Femur (tissue), 1 donor: ENCODE measurements at places on chromosomes 2 and 18.

DNA sequence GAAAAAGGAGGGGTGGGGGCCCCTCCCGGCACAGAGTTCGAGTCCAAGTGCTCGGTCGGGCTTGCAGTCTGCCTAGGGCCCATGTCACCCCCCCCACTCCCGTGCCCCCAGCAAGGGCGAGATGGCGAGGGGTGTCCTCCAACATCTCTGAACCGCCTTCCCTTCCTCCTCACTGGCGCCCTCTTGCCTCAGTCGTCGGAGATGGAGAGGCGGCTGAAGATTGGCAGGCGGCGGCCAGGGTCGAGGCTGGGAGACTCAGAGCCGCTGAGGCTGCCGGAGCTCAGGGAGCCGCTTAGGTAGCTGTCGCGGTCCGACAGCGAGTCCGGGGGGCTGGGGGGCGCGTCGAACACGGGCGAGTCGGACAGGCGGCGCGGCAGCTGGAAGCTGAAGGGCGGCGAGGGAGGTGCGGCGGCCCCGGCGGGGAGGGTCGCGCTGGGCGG, 2.3 kb downstream of the ZFP36L2 start:
- DNase-seq: peak; percentile 84

GRCh38 chr2:100986157-100986556, 15.9 kb upstream of the RPL31 start:
- DNase-seq: no peak

DNA sequence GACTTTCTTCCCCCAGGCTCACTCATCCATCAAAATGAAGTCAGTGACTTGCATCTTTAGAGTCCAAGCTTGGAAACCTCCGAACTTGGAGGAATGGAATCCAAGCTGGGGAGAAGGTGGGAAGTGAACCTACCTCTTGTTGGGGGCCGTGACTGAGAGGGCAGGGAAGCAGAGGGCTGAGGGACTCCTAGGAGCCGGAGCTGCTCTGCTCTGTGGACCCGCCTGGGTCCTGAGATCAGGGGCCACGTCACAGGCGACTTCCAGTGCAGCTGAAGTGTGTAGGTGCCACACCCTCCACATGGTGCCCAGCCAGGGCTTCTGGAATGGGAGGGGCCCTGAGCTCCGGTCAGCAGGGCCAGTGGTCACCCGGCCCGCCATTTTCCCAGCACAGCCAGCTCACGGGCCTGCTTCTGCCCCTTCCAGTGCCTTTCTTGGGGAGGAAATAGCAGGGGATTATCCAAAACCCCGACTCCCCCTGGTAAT, 63.4 kb upstream of the OTOS start:
- no peak for DNase-seq

GRCh38 chr2:102236132-102236531, 49.3 kb downstream of the IL1RL2 start:
- no peak for DNase-seq

DNA sequence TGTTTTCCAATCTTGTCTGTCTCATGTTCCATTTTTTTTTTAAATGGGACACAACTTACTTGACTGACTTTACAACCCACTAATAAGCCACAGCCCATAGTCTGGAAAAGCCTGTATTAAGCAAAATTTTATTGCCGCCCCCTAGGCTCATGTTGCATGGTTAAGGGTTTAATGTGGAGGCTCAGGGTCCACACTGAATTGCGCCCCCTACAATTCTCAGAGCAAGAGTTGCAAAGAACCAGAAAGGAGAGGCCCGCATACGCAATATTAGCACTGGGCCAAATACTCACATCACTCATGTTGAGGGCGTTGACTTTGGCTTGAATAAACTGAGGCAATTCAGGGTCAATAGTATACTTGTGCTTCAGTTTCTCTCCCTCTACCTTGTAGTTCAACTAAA, 65.5 kb downstream of the NEB start:
- no peak for DNase-seq

DNA sequence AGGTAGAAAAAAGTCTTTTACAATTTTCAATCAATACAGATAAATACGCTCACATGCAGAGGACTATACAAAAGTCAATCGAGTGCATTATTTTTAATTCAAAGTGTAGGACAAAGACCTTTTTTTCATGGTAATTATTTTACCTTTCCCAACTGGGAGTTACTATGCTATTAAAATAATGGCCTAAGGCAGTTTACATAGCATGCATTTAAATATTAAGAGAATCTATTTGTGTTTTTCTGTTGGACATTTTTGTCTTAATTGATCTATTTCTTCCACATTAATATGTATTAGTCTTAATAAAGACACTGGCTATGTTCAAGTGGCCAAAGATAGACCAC, 130.2 kb upstream of the MAP3K20 start:
- no peak for DNase-seq

DNA sequence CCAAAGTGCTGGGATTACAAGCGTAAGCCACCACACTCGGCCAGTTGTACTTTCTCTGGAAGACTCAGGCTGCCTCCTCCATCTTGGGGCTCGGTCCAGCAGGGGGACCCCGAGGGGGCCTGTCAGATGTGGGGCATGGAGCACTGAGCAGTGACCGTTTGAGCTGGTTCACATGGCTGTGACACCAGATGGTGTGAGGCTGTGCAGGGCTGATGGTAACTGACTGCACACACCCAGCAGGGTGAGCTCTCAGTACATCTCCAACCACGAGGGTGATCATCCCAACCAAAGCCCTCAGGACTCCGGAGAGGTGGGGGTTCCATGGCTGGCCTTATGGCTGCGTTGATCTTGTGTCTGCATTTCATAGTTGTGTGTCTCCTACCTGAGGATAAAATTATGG, 63.4 kb downstream of the FAM168B start:
- DNase-seq: no peak

- no peak for DNase-seq
These were observed 76.7 kb downstream of the XDH start for GRCh38 chr2:31337860-31338259.

GRCh38 chr2:239330836-239331235, 70.0 kb downstream of the HDAC4 start:
- no peak for DNase-seq

GRCh38 chr2:9497017-9497416, 22.7 kb downstream of the IAH1 start:
- DNase-seq: no peak

DNA sequence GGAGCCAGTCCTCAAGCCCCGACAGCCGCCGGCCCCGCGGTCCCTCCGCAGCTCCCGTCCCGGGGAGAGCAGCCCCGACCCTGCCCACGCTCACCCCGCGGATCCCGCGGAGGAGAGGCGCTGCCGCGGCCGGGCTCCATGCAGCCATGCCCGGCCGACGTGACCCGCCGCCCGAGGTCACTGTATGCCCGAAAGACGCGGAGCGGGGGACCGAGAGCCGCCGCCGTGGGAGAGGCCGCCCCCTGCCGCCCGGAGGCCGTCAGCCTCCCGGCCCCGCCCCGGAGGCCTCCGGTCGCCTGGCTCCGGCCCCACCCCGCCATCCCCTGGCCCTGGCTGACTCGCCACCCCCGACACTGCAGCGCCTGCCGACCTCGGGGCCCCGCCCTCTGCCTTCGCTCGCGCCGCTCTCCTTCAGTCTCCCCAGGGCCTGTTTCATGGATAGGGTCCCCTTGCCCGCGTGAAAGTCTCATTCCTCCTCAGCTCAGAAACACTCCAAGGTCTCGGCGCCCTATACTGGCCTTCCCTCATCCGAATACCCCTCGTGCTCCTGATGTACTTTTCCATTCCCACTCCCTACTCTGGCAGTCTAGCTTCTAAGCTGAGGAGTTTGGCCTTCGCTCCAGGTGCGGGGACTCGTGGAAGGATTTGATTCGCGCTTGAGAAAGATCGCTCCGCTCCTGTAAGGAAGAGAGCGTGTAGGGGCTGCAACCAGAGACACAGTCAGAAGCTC, at the start of gene BOLA3:
Gene BOLA3, minus strand, starts transcription at position 186 of the 730 bp plus-strand sequence. Its CDS starts 38 bp downstream, at position 148.
- peak; percentile 90 for DNase-seq

GRCh38 chr18:33355263-33355662, 85.3 kb downstream of the CCDC178 start:
- no peak for DNase-seq

DNA sequence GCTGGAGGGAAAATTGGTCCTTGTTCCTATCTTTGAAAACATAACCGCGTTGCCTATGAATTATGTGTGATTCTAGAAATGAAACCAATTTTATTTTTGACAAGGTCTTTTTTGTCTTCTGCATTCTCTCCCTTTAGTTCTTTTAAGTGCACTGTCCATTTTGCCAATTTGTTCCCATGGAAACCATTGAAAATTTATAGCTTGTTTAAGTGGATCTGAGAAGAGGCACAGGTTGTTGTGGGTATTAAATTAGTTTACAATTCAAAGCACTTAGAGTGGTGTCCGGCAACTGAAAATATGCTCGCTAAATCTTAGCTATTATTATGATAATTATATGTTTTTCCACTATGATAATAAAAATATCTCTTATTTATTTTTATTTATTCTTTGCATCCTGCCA, 107.5 kb upstream of the FSHR start:
- no peak for DNase-seq

- no peak for DNase-seq
These were observed 1.1 kb downstream of the MREG start for GRCh38 chr2:216012133-216012829.

- no peak for DNase-seq
These were observed 93.4 kb upstream of the MSH2 start for GRCh38 chr2:47309472-47309951.

DNA sequence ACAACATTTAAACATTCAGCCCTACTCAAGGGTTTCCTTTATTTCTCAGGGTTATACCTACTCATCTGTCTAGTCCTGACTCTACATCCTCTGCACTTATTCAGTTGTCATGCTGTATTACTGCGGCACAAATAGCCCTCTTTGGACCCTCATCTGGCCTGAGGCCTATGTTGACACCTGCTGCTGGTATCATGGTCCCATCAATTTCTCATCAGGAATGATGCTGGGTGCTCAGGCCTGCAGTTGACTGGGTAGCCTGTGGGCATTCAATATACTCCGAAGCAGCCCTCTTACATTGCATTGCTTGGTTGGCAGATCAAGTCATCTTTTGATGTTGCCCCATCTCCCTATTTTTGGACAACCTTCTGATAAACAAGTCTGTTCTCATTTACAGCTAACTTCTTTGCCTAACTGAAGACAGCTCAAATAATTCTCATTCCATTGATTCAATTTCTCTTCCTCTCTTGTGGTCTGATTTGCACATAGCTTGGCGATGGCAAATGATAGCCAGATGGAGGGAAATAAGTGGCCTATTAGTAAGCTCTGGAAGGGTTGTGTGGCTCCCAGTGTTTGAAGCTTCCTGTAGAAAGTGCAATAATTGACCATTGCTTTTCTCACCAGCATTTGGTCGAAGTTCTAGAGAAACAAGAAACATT, 19.1 kb upstream of the MC4R start:
- no peak for DNase-seq

GRCh38 chr2:127517465-127517864, 8.8 kb downstream of the IWS1 start:
- no peak for DNase-seq

DNA sequence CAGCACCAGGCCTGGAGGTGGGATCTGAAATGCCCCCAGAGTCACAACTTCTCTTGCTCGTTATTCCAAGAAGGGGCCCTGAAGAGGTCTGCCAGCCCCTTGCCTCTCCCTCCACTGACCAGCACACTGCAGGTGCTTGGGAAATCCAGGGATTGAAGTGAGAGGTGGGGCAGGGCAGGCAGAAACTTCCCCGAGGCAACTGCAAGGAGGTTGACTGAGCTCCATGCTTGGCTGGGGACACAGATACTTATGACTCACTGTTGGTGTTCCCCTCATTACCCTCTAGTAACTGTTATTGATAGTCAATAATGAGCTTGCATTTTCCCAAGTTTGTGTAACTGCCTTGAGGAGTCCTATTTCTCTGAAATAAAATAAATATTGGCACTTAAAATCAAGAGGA, 47.5 kb downstream of the MARCO start:
- DNase-seq: no peak

DNA sequence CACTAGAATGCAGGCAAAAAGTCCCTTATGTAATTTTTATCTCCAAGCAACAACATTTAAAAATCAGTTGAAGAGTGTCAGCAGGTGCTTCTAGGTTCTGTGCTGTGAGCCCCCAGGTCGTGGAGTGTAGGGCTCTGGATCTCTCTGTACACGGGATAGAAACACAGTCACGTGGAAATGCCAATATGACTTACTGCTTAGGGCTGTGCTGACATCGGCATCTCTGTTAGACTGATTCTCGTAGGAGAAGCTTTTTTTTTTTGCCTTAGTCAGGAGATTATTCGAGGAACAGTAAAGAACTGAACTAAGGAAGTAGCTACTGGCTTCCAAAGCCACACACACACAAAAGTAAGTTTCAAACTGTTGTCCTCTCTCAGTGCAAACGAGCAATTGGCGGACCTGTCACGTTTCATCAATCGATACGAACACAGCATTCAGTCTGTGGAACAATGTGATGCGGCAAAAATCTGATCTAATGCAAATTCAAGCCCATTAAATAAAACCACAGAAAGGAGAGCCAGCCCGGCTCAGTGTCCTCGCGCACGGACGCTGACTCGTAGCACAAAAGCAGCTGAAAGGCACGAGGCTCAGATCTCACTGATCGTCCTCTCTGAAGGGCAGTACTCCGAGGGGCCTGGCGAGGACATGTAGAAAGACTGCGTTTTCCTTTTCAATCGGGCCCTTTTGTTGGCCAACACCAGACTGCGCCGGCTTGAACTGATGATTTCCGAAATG, 41.5 kb downstream of the PRELID3A start:
- no peak for DNase-seq

DNA sequence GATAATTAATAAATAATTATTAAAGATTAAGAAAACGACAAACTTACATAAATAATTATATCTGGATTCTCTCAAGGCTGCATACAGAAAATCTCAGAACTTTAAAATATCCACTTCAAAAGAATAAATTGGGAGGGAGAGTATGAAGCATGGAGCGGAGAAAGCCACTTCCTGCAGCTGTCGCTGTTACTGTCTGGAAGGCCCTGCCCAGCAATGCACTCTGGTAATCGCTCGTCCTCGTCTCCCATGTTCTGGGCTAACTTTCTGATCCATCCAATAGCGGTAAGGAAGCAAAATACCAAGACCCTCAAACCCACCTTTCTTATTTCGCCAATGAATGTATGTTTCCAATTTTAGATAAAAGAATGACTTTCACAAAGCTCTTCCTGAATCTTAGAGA, 26.7 kb downstream of the CYRIA start:
- DNase-seq: no peak

- DNase-seq: no peak
These were observed 223.3 kb upstream of the STON1 start for GRCh38 chr2:48306409-48307284.

GRCh38 chr2:20931346-20931745, 108.4 kb upstream of the LDAH start:
- DNase-seq: no peak

DNA sequence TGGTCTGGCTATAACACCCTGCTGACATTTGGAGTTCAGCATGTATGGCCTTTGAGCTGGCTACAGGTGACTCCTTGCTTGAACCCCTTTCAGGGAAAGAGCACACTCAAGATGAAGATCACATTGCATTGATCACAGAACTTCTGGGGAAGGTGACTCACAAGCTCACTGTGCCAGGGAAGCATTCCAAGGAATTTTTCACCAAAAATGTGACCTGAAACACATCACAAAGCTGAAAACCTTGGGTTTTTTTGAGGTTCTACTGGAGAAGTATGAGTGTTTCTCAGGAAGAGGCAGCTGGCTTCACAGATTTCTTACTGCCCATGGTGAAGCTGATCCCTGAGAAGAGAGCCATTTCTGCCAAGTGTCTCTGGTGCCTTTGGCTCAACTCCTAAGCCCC, 879.0 kb downstream of the CBLN2 start:
- no peak for DNase-seq

GRCh38 chr18:392928-393573, 107.5 kb downstream of the COLEC12 start:
- DNase-seq: peak; percentile 62
